ENCODE measurements at places on chromosomes 4 and X.

DNA sequence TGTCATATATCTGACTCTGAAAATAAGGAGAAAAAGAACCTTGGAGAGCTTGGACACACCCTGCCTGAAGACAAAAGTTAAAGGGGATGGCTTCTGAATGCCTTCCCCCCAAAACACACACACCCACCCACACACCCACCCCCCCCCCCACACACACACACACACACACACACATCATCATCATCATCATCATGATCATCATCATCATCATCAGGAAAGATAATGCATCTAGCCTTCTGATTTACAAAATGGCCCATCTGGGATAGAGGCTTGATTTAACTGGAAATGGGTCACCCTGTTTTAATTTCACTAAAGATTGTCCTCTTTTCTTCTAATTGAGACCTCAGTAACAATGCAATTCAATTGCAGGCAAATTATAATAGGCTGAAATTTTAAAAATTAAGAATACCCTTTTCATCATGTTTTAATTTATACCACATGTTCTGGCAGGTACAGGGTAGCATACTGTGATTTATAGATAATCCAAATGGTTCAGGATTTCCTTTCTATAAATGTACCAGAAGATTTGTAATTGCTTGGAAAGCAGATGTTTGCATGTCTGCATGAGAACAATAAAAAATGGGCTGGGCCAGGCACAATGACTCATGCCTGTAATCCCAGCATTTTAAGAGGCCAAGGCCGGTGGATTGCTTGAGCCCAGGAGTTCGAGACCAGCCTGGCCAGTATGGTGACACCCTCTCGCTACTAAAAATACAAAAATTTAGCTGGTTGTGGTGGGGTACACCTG lies 56.5 kb downstream of the TRIM2 start:
- peak; percentile 65 for DNase-seq

DNA sequence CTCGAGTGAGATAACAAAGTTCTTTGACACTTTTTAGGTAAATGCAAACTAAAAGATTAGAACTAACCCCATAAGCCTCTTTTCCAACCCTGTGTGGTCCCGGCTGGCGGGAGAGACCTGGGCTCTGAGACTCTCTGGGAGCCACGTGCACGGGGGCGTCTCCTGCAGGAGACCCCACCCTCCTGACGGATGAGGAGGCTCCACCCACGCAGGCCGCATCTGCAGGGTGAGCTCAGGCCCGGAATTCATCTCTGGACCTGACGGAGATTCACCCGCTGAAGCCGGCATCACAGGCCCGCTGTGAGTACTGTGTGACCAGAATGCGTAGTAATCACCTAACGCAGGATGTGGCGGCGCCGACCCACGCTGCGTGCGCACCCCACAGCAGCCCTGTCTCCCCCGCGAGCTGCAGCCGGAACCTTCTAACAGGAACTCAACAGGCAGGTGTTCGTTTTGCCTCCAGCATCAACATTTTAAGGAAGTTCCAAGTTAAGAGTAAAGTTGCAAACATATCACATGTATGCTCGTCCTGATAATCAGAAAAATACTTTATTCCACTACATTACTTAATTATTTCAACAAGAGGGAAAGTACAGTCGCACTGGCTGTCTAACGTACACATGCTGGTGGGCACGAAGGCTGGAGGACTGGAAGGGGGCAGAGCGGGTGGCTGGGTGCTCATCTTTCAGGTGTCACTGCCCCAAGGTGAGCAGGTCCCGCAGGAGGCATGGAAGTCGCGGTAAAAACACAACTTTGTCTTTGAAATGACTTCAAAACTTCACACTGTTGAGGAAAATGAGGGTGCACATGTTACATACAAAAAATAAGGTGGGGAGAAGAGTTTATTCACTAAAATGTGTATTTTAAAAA lies 44.5 kb downstream of the FGFRL1 start:
- DNase-seq = no peak

DNA sequence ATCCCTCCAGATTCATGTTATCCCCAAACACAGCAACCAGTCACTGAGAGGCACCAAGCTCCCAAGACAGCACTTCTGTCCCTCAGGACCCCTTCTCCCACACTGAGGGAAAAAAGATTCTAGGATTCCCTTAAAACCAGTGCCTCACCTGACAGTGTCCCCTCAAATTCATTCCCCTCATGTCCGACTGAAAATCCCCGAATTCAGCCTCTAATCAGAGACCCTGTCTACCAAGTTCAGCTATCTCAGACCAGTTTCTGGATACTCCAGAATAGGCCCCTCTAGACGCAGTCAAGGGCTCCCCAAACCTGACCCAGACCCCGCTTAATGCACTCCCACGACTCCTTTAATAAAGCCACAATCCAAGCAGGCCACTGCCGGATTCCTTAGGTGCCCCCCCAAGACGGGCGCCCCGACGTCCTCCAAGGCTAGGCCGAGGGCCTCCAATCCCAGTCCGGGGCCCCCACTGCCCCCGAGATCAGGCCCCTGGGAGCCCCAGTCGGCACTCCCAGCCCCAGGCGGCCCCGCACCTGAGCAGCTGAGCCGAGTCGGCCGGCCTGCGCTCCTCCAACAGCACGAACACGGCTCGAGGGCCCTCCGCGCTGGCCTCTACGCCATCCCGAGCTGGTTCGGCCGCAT lies 457 bp downstream of the TFE3 start:
- no peak for DNase-seq

DNA sequence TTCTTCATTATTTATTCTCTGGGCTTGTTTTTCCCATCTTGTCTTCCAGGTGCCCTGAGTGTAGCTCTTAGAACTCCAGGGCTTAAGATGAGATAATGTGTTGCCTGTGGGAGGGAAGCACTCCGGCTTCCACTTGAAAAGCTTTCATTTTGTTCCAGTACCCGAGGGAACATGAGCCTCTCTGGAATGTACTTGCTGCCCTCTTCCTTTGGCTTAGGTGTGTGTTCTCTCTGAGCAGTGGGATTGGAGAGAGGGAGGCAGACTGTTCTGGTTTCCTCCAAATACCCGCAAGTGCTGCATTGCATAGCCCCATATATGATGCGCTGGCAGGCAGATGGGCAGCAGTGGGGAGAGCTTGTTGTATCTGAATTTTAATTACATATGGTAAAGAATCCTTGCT lies 861 bp upstream of the DTHD1 start:
- no peak for DNase-seq

- no peak for DNase-seq
These were observed 44.7 kb downstream of the MAGEB17 start for GRCh38 chrX:16212024-16212423.

GRCh38 chr4:122423246-122423645 lies 33.3 kb downstream of the IL2 start:
- DNase-seq = no peak

GRCh38 chr4:32858971-32859370 lies 2138.8 kb downstream of the PCDH7 start:
- DNase-seq = no peak

DNA sequence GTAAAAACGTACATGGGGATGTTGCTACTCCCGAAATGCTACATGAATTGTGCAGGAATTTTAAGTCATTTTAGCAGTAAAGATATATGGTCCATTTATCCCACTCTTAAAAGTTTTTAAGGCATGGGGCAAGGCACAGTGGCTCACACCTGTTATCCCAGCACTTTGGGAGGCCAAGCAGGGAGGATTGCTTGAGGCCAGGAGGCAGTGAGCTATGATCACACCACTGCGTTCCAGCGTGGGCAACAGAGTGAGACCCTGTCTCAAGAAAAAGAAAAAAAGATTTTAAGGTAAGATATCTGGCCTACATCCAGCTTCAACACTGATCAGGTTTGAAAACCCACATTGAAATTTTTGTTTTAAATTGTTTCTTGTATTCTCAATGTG lies 1.2 kb upstream of the SEC24D start:
- no peak for DNase-seq

DNA sequence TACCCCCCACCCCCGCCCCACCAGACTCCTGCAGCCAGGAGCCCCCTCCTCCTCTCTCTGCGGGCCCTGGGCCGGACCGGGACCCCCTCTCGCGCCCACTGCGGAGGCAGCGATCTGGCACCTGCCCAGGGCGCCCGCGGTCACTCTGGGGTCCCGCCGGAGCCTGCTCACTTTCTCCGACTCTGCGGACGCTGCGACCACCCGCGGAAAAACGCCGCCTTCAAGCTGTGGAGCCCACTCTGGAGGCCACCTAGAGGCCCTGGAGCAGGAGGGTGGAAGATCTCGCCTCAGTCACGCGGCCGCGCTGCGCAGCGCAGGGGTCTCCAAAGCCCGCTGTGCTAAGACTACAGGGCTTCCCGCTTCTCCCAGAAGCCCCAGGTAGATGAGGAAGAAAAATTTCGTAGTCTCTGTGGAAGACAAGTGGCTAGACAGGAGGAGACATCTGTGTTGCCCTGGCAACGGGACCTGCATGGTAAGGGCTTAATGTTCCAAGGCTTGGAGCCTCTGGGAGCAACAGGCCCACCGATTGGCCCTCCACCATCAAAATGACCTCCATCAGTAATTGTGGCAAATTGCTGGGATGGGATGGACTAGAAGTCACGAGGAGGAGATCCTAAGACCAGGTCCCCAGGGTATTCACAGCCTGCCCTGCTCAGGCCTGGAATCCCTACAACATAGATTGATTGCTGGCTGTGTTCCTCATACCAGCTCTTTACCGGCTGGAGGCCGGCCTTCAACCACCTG lies at the start of gene PNMA6F:
TSS of gene PNMA6F (minus strand) at position 387 of the 744 bp plus-strand sequence. CDS start 1,093 bp downstream, outside the sequence.
- DNase-seq = no peak

DNA sequence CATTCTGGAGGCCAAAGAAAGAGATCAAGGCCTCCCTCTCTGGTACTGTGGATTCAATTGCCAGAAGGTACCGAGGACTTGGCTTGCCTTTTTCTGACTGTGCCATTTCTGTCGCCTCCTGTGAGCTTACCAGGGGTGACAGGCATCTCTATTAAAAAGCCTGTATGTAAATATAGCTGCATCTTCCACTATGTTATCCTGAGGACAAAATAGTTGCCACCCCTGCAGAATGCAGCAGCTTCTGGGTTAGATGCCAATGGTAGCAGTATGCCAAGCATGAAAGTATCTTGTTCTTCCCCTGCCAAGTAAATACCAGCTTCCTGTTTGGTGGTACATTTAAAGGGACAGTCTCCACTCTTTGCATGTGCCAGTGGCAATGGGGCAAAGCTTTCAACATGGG lies 10.7 kb downstream of the TRPC5OS start:
- no peak for DNase-seq

DNA sequence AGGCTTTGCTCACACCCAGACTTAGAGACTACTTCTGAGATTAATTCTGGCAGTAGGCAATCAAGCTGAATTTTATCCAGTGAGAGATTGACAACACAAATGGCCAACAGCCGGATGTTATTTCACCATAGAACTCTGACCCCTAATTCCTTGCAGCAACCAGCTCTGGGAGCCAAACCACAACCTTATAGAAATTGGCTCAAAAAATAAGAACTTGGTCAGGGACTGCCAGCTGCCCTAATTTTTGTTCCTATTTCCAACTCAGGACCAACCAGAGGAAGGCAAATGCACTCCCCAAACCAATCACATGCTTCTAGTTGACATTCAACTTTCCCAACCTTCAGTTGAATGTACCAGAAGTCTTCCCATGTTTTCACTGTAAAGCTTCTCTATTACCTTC lies 269.7 kb downstream of the HS3ST1 start:
- DNase-seq = no peak

DNA sequence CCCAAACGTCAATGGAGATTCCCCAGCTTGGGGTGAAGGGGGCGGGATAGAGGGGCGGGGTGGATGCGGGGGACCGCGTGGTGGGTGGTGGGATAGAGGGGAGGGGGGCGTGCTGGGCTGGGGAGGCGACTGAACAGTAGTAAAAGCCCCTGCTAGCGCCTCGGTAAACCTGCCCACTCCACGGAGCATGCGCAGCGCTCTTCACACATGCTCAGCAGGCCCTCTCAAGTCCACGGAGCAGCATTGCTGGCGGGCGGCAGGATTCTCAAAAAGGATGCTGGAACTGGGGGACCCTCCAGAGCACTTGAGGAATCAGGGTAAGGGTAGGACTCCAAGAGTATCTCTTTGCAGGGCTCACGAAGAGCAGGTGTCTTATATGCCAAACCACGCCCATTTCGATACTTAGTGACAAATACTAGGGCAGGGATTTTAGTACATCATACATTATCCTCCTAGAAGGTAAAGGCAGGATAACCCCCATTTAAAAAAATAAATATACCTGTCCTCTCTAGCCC lies 378 bp upstream of the RPS6KA6 start:
- DNase-seq = no peak

GRCh38 chr4:41517747-41518146 lies 20.2 kb upstream of the LIMCH1 start:
- no peak for DNase-seq

GRCh38 chr4:17701138-17701839 lies 80.1 kb downstream of the FAM184B start:
- no peak for DNase-seq

DNA sequence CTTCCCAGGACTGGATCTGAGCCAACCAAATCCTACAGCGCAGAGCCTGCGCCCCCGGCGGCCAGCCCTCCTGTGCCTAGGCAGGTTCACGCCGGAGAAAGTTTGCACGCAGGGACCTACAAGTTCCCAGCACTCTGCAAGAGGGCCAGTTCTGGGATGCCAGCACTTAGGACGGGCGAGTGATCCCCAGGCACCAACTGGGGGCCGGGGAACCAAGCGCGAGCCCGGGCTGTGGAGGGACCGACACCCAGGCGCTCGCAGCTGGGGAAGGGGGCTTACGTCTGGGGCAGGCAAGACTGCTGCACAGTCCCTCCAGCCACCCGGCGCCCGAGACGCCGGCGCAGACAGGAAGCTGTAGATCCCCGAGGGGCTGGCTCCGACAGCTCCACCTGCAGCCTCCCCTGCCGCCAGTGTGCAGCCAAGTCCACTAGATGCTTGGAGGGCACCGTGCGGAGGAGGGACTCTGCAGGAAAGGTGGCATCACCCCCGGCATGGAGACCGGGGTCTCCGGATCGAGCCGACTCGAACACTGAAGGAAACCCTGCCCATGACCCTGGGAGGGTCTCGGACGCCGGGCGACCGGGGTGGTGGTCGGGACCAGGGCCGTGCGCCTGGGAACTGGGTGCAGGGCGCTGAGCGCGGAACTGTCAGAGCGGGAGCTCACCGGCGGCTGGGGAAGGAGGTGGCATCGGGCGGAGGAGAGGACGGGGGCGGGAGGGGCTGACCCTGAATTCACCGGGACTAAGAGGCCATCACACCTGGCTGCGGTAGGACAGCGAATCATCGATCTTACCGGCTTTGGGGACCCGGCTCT lies 566 bp downstream of the CORIN start:
- no peak for DNase-seq

- no peak for DNase-seq
These were observed 58.5 kb upstream of the NAP1L5 start for GRCh38 chr4:88756149-88756548.

- DNase-seq = no peak
These were observed 42.0 kb downstream of the MAP7D3 start for GRCh38 chrX:136209016-136209738.

DNA sequence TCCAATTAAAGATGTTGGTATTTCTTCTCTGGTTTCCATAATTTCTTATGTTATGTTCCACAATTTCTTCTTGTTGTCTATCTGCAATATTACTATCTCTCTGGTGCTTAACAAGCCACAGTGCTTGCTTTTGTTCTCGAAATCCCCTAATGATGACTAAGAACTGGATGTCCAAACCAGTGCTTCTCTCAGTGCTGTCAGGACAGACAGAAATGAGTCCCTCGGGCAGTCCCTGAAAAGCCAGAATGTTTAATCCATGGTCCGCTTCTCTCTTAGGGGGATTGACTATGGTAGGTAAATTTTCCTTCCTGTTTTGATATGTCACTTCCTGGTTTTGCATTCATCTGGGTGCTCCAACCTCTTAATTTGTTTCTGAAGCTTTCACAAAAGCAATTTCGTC lies 321.6 kb upstream of the PCDH10 start:
- no peak for DNase-seq

All from vagina (tissue), 2 donors.